ENCODE measurements at places on chromosomes 5 and 9.

GRCh38 chr9:4713849-4714248 lies 27.2 kb downstream of the AK3 start:
- DNase-seq: no peak

GRCh38 chr9:36759141-36759540 lies 186.4 kb downstream of the MELK start:
- no peak for DNase-seq

DNA sequence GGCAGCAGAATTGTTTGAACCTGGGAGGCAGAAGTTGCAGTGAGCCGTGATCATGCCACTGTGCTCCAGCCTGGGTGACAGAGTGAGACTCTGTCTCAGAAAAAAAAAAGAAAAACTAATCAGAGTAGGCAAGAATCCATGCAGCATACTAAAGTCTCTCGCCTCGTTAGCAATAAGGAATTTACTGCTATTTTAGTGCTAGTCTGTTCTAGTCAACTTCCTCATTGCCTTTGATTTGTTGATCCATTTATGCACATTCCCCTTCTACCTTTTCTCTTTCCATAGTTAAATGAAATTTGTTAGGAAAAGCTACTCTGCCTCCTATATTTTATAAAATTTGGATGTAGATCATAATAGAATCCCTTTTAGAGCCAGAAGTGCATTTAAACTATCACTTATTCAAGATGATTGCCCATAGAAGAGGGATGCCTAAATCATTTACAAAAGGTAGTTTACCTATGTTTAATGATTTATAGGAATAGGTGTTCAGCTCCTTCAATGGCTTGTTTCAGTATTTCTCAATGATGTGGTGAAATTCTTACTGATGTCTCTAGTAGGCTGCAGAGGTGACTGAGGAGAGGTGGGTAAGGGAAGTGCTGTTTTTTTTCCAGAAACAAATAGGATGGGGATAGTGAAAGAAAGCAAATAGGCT lies 1.9 kb downstream of the LRRC19 start:
- no peak for DNase-seq

GRCh38 chr9:71678999-71679398 lies 89.3 kb downstream of the CEMIP2 start:
- DNase-seq: no peak

DNA sequence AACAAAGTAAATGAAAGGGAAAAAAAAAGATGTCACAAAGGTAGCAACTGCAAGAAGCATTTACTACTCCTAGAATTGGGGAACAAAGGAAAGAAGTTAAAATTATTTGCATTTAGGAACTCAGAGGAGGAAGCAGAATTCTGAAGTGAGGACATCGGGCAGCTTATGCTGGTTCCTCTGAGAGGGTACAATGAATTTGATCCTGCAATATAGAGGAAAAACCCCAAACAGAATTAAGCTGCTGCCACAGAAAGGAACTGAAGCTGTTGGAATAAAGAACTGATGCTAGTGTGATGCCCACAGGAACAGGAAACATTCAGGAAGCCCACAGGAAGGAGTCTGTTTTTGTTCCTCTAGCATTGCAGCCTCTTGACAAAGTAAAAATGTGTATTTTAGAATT lies 22.3 kb upstream of the TBCA start:
- no peak for DNase-seq
